ENCODE measurements at places on chromosomes 3 and 15. TPM values are rescaled to one million over a fixed set of nuclear protein-coding genes. Genes with fewer than 3 reads are reported as not detected.

GRCh38 chr15:89670971-89671560 lies 8.1 kb downstream of the PLIN1 start:
- DNase-seq = no peak

Gene CCR4
- not detected for total RNA-seq

GRCh38 chr3:61631108-61631769 lies 69.9 kb downstream of the PTPRG start:
- no peak for DNase-seq

GRCh38 chr3:195153130-195153529 lies 117.8 kb downstream of the XXYLT1 start:
- DNase-seq = peak; percentile 34

DNA sequence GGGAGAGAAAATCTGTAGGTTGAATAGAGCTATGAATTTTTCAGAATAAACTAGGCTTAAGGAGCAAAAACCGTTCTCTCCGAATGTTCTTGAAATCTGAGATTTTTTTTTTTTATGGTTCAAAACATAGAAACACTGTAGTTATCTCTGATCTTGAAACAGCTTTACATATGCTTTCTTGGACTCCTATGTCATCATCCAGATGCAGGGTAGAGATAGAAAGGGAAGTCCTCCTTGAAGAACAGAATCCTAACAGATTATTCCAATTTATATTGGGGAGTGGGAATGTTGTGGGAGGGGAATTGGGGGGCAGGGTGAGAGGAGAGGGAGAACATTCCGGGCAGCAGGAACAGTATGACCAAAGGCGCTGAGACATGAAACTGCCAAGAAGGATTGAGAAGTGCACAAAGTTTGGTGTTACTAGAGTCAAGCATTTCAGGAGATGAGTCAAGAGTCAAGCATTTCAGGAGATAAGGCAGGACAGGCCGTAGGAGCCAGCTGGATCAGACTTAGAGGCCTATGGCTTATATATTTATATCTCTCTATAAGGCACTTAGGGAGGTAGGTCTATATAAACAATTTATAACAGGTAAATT lies 21.9 kb upstream of the ST3GAL6 start:
- peak; percentile 70 for DNase-seq

DNA sequence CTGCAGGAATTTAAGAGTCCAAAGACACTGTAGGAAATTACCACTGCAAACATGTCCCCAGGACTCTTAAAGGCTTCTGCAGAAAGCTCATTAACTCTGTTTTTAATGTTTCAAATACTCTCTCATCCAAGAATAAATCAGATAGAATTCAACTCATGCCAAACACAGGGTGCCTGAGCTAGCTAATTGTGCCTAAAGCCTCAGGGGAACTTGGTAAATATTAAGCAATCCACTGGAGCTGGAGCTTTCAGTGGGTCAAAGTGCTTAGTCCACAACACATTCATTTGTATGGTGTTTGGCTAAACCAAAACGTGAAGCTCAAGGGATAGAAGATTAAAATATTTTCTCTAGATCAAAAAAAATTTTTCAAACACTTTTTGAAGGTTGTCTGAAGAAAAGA lies 131.4 kb downstream of the THRB start:
- no peak for DNase-seq

DNA sequence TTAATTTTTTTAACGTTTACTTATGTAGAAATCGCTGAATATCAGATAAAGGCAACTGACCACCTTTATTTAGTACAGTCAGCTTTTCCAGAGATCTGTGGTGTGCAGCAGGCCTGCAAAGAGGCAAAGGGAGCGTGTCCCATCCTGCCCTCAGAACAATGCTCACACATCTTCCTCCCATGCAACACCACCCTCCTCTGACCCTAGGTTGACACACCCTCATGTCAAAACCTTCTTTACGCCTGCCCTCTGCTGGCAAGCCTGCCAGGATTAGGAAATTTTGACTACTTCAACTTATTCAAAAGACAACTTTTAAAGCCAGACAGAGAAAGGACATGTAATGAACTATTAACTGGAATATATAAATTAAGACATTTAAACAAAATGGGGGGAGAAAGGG lies 513.7 kb downstream of the FOXP1 start:
- DNase-seq = no peak

- DNase-seq = no peak
Observed at GRCh38 chr3:123388811-123389627, 59.9 kb downstream of the ADCY5 start.

- no peak for DNase-seq
Observed at GRCh38 chr3:44984335-44984734, 8.3 kb downstream of the EXOSC7 start.

GRCh38 chr15:31513178-31513577 lies 186.5 kb downstream of the KLF13 start:
- DNase-seq = no peak

DNA sequence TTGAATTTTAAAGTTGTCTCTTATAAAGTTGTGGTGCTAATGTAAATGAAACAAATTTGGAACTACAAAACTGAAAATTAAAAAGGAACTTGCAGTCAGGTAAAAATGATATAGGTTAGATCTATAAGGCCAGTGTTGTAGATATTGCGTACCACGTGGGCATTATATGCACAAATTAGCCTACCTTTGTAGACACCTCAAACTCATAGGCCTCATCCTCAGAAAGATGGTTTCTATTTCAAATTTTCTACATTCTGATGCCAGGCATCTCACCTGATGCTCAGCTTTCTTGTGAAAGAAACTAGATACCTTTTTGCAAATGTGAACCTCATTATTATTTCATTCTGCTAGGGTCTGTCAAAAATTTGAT lies 25.6 kb downstream of the TMEM207 start:
- DNase-seq = no peak

GRCh38 chr3:197149-197827 lies 725 bp downstream of the CHL1 start:
- DNase-seq = no peak

DNA sequence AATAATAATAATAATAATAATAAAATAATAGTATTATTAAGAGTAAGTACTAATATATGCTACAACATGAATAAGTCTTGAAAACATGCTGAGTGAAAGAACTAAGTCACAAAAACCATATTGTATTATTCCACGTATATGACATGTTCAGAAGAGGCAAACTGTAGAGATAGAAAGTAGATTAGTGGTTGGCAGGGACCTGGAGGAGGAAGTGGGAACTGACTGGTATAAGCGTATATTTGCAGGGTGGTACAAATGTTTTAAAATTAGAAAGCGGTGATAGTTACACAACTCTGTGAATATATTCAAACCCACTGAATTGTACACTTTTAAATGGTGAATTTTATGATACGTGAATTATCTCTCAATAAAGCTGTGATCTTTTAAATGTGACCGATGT lies 32.8 kb downstream of the LRRK1 start:
- DNase-seq = no peak

Measured in fibroblast of lung (primary cell).